Osteoblast (primary cell): ENCODE measurements at places on chromosomes 5 and 9. TPM values are rescaled to one million over a fixed set of nuclear protein-coding genes. Genes with fewer than 3 reads are reported as not detected.

The BRINP1 gene
- 17.0 and 23.3 TPM in 2 replicates for total RNA-seq

The CARTPT gene
- total RNA-seq, result not detected in 2 replicates

- H3K4me1 ChIP-seq, result peaks cover 19% of the 10 kb centered on the region
- peak; percentile 81 for DNase-seq
- H3K4me3 ChIP-seq, result no peak overlapping the region
Observed at GRCh38 chr9:93130861-93131481, 3.1 kb downstream of the NINJ1 start.

- no peak overlapping the region for H3K4me3 ChIP-seq
- DNase-seq, result no peak
- H3K27ac ChIP-seq, result no peak overlapping the region
- no peaks in the 10 kb centered on the region for H3K36me3 ChIP-seq
Observed at GRCh38 chr9:3290231-3290840, 235.5 kb downstream of the RFX3 start.

The BAAT gene
- total RNA-seq, result under 0.01 TPM in 1 of 2 replicates, not detected in the other

DNA sequence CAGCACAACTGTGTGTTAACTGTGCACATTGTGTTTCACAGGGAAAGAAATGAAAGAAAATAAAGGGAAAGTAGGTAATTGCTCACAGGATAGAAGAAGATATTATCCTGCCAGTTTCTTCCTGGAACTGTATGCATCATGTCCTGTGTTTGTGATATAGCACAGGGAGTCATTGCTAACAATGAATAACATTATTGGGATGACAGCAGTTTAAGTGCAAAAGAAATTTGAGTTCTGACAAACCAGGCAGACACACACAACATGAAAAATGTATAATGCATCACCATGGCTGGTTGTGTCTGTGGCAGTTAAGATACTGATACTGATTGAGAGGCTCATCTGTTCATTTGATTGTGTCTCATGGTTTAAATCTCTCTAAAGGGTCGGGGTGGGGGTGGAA, 145.4 kb downstream of the SPATA31D1 start:
- peaks cover 13% of the 10 kb centered on the region for H3K4me1 ChIP-seq
- no peaks in the 10 kb centered on the region for H3K36me3 ChIP-seq
- H3K27me3 ChIP-seq, result no peaks in the 10 kb centered on the region
- no peak overlapping the region for H3K4me3 ChIP-seq
- H3K27ac ChIP-seq, result no peak overlapping the region
- peak; percentile 72 for DNase-seq

DNA sequence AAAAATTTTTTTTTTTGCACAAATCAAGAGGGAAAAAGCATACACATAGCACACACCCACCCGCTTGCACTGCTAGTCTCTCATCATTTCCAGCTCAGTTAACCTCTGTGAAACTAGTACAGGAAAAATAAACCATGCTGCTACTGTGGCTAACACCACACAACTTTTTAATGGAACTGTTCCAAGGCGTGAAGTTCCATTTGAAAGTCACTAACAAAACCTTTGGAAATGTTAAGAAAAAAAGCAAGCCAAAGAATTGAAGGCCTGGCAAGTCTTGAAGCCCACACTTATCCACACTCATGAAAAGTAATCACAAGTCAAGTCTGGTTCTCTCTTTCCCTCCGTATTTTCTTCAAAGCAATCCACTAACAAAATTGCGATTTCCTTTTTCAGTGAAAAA, 116.3 kb downstream of the FANCC start:
- H3K4me1 ChIP-seq, result peaks cover 22% of the 10 kb centered on the region
- no peak for DNase-seq
- H3K36me3 ChIP-seq, result no peaks in the 10 kb centered on the region
- no peaks in the 10 kb centered on the region for H3K27me3 ChIP-seq
- no peak overlapping the region for H3K27ac ChIP-seq

The HTR1A gene
- total RNA-seq, result not detected in 2 replicates

The PCDHB5 gene
- total RNA-seq, result 1.5 and 2.9 TPM in 2 replicates

DNA sequence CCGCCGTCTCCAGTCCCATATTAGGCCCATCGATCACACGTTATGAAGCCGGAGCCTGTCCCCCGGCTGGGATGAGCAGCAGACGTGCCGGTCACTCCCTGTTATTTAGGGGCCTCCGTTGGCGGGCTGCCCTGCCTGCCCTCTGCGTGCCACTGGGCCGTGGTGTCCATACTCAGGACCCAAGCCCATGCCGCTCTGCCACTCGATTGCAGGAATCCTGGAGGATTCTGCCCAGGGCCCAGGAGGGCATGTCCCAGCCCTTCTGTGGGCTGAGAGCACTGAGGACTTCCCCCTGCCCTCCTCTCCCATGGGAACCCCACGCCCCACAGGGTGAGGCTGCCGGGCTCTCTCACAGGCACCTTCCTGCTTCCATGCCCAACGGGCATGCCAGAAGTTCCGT, 19.6 kb upstream of the LAMC3 start:
- H3K27me3 ChIP-seq, result peaks cover 36% of the 10 kb centered on the region
- no peaks in the 10 kb centered on the region for H3K4me1 ChIP-seq
- no peaks in the 10 kb centered on the region for H3K36me3 ChIP-seq

DNA sequence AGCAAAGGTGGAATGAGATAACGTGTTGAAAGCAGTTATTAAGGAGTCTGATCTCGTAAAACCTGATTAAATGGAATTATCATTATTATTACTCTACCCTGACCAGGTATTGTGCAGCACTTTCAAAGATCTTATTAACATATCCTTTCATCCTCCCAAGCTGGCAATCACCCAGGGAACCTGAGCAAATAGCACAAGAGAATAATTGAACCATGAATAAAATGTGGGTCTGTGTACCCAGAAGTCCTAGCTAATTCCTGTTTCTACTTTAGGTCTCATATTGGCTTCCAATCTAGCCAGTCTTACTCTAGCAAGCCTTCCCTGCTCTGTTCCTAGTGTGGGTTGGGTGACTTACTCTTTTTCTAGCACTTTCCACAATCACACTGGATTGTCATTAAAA, 162.2 kb upstream of the STK32A start:
- no peak overlapping the region for H3K27ac ChIP-seq
- H3K4me1 ChIP-seq, result no peaks in the 10 kb centered on the region
- no peak for DNase-seq
- H3K27me3 ChIP-seq, result no peaks in the 10 kb centered on the region

The PPIC gene
- total RNA-seq, result 92.8 and 109 TPM in 2 replicates

DNA sequence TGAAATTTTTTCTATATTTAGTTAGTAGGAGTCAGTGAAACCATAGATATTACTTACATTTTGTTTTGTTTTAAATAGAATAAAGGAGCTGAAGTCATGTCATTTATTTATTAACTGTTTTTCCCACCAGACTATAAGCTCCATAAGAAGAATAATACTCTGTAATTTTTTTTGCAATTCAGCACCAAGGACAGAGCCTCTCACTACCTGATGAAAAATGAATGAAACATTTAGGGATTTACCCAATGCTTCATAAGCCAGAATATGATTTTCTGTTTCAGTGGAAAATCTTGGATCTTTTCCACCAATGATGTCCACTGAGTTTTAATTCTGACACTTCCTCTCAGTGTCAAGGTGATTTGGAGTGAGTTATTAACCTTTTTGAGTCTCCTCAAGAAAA, 624.9 kb upstream of the GRAMD2B start:
- no peaks in the 10 kb centered on the region for H3K36me3 ChIP-seq
- no peak overlapping the region for H3K27ac ChIP-seq
- no peaks in the 10 kb centered on the region for H3K4me1 ChIP-seq
- DNase-seq, result peak; percentile 42
- H3K27me3 ChIP-seq, result no peaks in the 10 kb centered on the region

DNA sequence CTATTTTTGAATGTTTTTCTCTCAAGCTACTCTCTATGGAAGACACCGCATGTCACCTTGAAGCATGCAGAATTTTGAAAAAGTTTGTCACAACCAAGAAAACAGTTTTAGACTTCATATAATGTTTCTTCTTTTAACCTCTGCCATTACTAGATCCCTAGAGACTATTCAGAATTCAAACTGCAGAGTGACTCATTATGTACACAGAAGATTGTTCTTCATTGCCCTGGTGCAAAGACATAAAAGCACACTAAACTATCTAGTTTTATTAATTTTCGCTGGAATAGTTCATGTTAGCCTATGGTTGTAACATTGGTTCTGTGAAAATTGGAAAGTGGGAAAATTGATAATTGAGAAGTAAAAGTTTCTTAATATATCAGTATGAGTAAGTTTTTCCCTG, 18.4 kb downstream of the F2RL2 start:
- no peaks in the 10 kb centered on the region for H3K27me3 ChIP-seq
- H3K27ac ChIP-seq, result no peak overlapping the region
- no peaks in the 10 kb centered on the region for H3K36me3 ChIP-seq
- peaks cover 24% of the 10 kb centered on the region for H3K4me1 ChIP-seq

DNA sequence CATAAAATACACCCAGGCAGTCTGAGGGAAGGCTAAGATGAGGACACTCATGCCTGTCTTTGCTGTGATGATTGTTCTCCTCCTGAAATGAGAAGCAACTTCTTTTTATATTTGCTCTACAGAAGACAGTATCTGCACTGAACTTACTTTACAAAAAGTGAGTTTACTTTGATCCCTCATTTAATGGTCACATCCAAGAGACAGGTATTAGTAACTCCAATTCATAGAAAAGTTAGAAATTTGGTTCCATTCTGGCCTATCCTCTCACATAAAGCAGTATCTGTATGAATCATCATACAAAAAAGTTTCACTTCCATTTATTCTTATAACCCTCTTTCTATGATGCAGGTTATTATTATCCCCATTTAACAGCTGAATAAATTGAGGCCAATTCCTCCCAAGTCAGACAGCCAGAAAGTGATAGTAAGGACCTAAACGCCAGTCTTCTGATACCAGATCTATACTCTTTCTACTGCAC, 15.2 kb downstream of the TSTD2 start:
- H3K27ac ChIP-seq, result no peak overlapping the region
- no peak overlapping the region for H3K4me3 ChIP-seq
- no peak for DNase-seq
- no peaks in the 10 kb centered on the region for H3K27me3 ChIP-seq
- peaks cover 3% of the 10 kb centered on the region for H3K36me3 ChIP-seq

The PAPPA gene
- 56.5 and 86.9 TPM in 2 replicates for total RNA-seq

DNA sequence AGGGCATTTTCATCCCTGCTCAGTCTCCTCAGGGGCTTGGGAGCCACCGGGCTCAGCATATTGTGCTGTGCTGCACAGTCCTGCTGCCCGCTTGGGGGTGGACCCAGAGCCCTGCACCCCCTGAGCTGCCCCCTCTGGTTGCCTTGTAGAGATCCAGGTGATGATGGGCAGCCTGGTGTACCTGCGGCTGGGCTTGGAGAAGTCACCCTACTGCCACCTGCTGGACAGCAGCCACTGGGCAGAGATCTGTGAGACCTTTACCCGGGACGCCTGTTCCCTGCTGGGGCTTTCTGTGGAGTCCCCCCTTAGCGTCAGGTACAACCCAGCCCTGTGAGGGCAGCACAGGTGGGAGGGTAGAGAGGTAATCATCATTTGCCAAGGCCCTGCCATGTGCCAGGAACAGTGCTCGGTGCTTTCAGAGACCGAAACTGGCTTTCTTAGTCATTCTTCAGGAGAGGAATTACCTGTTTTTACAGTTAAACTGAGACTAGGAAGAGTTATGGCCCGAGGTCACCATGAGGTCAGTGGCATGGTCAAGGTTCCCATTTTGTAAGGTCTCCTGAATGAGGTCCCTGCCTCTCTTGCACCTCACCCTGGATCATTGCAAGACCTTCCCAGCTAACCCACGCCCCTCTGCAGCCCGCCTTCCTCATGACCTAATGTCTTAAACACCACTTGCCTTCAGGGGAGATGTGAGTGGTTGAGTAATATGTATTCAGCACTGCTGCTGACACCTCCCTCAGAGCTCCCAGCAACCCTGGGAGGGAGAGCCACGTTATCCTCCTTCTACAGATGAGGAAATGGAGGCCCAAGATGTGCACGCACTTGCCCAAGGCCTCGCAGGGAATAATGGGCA, 7.5 kb downstream of the NHP2 start:
- no peak overlapping the region for H3K27ac ChIP-seq
- no peaks in the 10 kb centered on the region for H3K4me1 ChIP-seq
- H3K36me3 ChIP-seq, result peaks cover 65% of the 10 kb centered on the region
- H3K27me3 ChIP-seq, result no peaks in the 10 kb centered on the region

GRCh38 chr5:108373426-108373825, 8.5 kb downstream of the FBXL17 start:
- no peak overlapping the region for H3K4me3 ChIP-seq
- H3K4me1 ChIP-seq, result no peaks in the 10 kb centered on the region
- H3K36me3 ChIP-seq, result no peaks in the 10 kb centered on the region
- H3K27ac ChIP-seq, result no peak overlapping the region
- H3K27me3 ChIP-seq, result no peaks in the 10 kb centered on the region

The ADRA1B gene
- total RNA-seq, result 0.29 and 0.36 TPM in 2 replicates

DNA sequence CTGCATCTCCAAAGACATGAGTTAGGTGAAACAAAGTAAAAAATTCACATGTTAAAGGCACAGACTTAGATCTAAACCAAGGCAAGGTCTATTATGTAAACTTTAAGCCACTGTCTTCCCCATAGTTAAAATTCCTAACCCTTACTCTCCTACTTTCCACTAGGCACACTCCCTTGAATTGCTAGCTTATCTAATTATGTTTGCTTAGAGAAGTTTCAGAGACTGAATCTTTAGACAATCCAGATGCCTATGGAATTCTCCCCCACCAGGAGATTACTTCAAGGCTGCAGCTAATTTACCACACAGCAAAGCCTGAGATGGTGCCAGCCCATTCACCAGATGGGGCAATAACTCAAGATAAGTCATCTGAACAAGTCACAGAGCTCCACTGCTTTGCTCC, 803.1 kb upstream of the COX7C start:
- no peaks in the 10 kb centered on the region for H3K27me3 ChIP-seq
- H3K27ac ChIP-seq, result no peak overlapping the region
